HFF-Myc (cell line): ENCODE measurements at places on chromosomes 1 and 21.

DNA sequence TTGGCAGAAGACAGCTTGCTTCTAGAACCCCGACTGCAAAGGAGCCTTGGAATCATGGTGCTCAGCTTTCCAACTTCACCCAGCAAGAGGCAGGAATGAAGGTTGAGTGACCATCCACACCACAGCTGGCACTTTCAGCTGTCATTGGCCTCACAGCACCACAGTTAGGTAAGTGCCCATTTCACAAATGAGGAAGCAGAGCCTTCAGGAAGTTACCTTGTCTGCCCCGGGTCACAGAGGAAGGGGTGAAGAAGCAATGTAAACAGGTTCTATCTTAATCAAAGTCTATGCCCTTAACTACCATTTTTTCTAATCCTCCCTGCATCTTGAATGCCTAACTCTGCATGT, 156.0 kb downstream of the GLUL start:
- no peak for DNase-seq

DNA sequence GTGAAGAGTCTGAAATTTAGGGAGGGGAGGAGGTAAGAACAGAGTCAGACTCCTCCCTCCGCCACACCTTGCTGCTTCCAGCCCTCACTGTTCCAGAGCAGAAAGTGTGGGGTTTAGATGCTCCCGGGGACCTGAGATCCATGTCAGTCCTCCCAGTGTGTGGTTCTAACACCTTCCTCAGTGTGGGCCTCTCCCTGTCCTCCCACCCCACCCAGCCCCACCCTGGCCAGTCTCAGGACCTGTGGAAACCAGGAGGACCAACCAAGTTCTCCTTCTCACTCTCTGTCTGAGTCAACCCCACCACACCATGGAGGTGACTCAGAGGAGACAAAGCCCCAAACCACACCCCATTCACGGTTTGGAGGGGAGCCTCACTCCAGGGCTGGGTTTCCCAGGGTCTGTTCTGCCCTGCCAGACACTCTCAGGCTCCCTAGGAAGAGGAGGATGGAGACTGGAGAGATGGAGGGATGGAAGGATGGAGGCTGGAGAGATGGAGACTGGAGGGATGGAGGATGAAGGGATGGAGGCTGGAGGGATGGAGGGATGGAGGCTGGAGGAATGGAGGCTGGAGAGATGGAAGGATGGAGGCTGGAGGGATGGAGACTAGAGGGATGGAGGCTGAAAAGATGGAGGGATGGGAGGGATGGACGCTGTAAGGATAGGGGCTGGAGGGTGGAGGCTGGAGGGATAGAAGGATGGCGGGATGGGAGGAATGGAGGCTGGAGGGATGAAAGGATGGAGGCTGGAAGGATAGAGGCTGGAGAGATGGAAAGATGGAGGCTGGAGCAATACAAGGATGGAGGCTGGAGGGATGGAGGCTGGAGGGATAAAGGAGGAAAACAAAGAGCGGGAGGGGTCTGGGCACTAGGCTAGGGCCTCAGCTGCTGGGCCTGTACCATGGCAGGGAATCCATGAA, 100.9 kb upstream of the RUNX3 start:
- DNase-seq, result no peak

DNA sequence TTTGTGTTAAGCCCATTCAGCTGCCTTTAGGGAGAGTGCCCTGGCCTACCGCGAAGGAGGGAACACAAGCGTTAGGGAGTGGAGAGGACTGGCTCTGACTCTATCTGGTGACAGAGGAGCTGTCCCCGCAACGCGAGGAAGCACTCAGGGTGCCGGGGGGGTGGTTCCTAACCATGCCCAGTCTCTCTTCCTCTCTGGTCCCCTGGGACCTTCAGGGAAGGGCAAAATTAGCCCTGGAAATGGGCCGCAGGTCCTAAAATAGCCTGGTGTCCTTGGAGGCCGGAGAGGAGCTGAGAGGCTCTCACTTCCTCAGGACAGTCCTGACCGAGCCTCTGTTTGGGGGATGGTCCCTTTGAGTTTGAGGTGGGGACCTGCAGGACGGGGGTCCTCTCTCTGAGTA, 5.8 kb downstream of the SLC45A1 start:
- DNase-seq, result no peak

GRCh38 chr1:119647228-119647733, 785 bp downstream of the ZNF697 start:
- no peak for DNase-seq

- no peak for DNase-seq
These were observed 249.7 kb upstream of the RUNX1 start for GRCh38 chr21:35298757-35299156.

- DNase-seq, result no peak
These were observed 15.9 kb upstream of the SPOCD1 start for GRCh38 chr1:31831397-31832378.

- DNase-seq, result no peak
These were observed 185.8 kb downstream of the MRPL39 start for GRCh38 chr21:25421321-25422028.

- no peak for DNase-seq
These were observed at the start of gene C2CD4D for GRCh38 chr1:151839457-151840403. TSS of gene C2CD4D (minus strand) at chr1:151839820. CDS start at chr1:151838989, 831 bp downstream.

- no peak for DNase-seq
These were observed 194.5 kb downstream of the DSCAM start for GRCh38 chr21:40652436-40652835.

DNA sequence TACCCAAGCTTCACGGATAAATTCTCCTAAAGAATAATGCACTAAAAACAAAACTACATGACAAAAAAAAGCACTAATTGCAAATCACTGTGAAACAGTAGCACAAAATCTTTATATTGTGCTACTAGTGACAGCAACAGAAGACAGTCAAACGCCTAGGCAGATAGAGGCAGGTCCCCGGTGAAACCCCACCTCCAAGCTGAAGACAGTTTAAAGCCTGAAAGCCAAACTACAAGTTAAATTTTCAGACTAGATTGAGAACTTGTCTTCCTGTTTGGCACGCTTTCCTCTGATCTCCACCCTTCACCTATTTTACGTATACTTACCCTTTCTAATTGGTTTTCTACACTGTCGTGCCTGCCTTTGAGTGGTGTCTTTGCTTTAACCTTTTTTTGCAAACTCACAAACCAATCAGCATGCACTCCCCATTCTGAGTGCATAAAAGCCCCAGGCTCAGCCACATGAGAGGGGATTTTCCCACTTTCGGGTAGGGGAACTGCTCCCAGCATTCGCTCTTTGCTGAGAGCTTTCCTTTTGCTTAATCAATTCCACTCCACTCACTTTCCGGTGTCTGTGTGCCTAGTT, 3.6 kb upstream of the BACH1 start:
- DNase-seq, result no peak

DNA sequence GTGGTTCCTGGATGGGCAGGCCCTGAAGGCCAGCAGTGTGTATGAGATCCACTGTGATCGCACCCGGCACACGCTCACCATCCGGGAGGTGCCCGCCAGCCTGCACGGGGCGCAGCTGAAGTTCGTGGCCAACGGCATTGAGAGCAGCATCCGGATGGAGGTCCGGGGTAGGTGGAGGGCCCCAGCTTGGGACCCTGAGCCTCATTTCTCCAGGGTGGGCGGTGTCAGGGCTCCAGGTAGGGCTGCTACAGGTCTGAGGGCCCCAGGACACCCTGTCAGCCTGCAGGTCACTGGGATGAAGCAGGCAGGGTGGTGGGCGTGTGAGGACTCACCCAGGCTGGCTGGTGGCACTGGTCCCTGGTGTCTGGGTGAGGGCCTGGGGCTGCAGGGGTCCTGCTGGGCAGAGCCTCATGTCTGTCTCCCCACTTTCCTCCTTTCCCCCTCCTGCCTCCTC, 7.8 kb downstream of the OBSCN start:
- no peak for DNase-seq

DNA sequence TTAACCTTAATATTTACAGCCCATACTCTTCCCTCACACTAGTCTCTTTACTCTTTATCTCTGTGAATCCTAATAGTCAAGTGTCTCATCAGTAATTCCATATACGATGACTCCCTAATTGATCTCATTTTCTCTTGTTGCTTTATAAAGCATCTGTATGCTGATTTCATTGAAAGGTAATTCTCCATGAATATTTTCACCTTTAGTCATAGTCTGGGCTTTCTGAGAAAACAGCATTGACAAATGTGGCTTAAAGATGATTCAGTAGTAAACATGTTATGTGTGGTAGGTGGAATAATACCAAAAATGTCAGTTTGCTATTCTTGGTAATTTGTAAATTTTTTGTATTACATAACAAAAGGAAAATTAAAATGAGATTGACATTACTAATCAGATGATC, 1176.5 kb downstream of the NCAM2 start:
- no peak for DNase-seq

DNA sequence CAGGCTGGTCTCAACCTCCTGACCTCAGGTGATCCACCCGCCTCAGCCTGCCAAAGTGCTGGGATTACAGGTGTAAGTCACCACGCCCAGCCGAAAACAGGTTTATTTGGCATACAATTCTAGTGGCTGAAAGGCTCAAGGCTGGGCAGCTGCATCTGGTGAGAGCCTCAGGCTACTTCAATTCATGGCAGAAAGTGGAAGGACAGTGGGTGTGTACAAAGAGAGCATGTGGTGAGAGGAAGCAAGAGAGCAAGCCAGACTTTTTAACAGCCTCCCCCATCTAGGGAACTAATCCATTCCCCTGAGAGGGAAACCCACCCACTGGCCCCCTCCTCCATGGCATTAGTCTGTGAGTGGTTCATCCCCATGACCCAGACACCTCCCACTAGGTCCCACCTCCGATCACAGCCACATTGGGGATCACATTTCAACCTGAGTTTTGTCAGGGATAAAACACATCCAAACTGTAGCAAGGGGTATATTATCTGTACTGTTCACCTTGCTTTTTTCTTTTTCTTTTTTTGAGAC, 9.5 kb downstream of the BMP8A start:
- DNase-seq, result no peak
